Stimulated activated CD4-positive, alpha-beta T cell treated with anti-CD3 and anti-CD28 coated beads, Interleukin-12 subunit alpha, Interleukin-12 subunit beta, amount 100 ng/mL, for 4 hours (primary cell): ENCODE measurements at places on chromosomes 7 and 10.

- DNase-seq: no peak
These were observed 10.4 kb upstream of the ZNF22 start for GRCh38 chr10:44990302-44990655.

- no peak for DNase-seq
These were observed 176.9 kb downstream of the DNAJB6 start for GRCh38 chr7:157513682-157514081.

- DNase-seq: peak; percentile 39
These were observed 11.2 kb upstream of the SLC35B4 start for GRCh38 chr7:134327896-134328295.

DNA sequence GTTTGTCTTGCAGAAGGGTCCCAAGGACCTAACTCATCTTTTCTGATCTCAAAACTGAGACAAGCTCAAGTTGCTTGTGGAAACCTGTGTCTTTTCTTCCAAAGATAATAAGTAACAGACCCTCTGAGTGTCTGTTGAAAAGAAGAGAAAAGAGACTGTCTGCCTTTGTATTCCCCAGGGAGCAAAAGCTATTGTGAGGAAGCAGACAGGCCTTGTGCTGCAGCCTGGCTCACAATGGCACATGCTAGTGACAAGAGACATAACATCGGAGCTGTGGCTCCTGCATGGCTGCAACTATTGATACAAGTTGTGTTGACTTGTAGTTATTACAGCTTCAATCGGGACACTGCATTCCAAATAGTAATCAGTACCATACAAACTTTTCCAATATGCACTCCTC is 202.9 kb downstream of the DKK1 start:
- no peak for DNase-seq

GRCh38 chr10:48219194-48219593 is 55.3 kb downstream of the FRMPD2 start:
- DNase-seq: no peak

GRCh38 chr7:2524808-2525657 is 5.5 kb downstream of the LFNG start:
- DNase-seq: no peak

DNA sequence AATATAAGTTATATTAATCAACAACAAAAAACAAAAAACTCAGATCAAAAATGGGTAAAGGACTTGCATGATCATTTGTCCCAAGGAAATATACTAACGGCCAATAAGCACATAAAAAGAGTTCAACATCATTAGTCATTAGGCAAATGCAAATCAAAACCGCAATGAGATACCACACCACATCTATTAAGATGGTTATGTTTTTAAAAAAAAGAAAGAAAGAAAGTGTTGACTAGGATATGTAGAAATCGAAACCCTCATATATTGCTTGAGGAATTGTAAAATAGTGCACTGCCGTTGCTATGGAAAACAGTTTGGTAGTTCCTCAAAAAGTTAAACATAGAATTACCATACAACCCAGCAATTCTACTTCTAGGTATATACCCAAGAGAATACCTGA is 39.4 kb upstream of the CTNNA3 start:
- no peak for DNase-seq

GRCh38 chr7:120876922-120877321 is 19.0 kb upstream of the TSPAN12 start:
- no peak for DNase-seq

DNA sequence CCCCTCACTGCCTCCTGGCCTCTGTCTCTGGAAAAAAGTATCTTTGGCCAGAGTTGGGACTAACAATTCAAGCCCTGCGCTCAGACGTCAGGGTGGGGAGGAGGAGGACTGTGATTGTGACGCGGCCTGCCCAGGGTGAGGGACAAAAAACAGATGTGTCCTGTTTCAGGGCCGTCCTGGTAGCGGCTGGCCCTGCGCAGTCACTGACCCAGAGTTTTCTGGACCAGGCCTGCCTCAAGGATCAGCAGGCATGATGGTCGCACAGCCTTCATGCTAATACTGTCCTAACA is 110.1 kb downstream of the CYTH3 start:
- DNase-seq: no peak

- DNase-seq: no peak
These were observed 61.0 kb downstream of the CFAP46 start for GRCh38 chr10:132881186-132881920.

- DNase-seq: no peak
These were observed 443.2 kb upstream of the AKR1E2 start for GRCh38 chr10:4382811-4383210.

- no peak for DNase-seq
These were observed 11.3 kb downstream of the GPRIN2 start for GRCh38 chr10:46544989-46545791.

DNA sequence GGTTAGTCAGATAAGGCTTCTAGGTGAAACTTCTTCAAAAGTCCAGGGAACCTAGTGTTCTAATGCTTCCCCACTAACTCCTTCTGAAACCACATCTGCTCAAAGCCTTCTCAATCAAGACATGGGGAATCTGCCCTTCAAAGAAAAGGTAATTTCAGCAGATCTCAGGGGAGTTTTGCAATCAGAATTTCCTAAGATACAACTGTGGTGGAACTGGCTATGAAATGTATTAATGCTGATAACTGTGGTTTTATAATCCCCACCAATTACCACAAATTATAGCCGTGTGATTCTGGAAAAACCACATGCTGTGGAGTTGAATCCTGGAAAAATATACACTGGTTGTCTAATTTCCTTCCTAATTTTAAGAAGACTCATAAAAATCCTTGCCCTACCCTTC is 233.8 kb downstream of the SORCS1 start:
- no peak for DNase-seq

DNA sequence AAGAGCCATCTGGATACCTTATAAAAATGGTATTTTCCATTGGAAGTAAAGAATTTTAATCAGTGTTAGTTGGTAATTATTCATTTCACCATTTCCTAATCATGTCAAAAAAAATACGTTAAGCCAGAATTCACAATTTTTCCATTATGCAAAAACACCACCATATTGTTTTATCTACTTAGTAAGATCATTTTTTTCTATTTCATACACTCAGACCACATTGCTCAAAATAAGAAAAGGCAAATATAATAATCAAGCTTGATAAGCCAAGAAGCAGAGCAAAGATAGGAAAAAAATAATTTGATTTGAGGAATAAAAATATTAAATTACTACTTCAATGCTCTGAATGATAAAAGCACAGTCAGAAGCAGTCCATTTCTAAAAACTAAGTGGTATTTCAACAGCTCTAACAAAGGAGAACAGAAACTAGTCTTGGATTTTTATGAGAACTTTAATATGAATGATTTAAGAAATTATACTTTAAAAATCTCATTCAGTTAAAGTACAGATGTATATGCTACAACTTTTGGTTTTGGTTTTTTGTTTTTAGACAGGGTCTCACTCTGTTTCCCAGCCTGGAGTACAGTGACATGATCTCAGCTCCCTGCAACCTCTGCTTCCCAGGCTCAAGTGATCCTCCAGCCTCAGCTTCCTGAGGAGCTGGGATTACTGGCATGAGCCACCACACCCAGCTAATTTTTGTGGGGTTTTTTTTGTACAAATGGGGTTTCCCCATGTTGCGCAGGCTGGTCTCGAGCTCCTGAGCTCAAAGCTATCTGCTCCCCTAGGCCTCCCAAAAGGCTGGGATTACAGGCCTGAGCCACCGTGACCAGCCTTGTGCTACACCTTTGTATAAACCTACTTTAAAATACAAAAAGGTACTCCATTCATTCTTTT is 46.6 kb downstream of the LRRN3 start:
- peak; percentile 11 for DNase-seq

GRCh38 chr10:47222461-47222860 is 77.5 kb upstream of the GDF10 start:
- DNase-seq: no peak

- no peak for DNase-seq
These were observed 7.8 kb upstream of the TBX20 start for GRCh38 chr7:35261476-35262285.

DNA sequence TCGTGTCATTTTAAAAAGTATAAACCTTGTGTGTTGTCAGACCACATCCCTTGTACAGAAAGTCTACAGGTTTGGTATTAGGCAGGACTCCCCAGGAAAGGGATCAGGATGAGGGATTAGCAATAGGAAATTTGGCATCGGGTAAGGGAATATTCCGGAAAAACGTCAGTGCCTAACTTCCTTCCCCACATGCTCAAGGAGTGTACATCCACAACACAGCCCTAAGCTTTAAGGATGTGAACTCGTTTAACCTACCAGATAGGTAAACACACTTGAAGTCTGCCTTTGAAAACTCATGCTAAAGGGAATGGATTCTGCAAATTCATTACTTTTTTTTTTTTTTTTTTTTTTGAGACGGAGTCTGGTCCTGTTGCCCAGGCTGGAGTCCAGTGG is 194.9 kb downstream of the SKIDA1 start:
- DNase-seq: no peak

GRCh38 chr10:58588673-58589265 is 76.1 kb downstream of the BICC1 start:
- no peak for DNase-seq

DNA sequence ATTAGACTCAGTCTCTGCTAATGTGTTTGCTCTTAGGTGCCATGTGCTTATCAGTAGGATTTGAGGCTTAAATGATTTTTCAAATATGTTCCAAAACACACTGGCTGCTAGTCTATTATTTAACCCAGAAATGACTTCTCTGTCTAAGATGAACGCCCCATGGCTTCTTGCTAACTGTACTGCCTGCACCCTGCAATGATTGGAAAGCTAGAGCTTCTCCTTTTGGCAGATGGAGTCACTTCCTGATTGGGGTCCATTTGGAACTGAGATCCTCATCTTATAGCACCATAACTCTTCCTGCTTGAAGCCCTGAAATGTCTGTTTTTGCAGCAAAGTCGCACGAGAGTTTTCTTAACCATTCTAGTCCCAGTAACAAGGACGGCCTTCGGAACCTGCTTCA is 186.5 kb upstream of the ADO start:
- DNase-seq: no peak

DNA sequence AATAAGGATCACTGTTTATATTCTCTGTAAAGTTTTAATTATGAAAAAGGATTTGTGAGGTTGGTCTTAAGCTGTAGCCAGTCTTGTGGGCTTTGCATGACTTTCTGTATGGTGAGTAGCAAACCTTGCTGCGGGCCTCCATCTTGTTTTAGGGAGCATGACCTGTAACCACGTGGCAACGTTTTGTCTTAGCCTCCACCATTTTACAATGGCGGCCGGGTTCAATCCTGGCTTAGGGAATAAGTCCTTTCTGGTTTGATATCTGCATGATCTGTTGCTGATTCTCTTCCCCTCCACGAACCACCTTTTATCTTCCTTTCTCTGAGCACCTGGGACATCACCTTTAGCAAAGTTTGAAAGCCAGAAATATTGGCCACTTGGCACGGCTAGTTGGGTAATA is 32.5 kb upstream of the OPTN start:
- DNase-seq: no peak

GRCh38 chr7:104548861-104549260 is 220.5 kb downstream of the LHFPL3 start:
- DNase-seq: no peak

DNA sequence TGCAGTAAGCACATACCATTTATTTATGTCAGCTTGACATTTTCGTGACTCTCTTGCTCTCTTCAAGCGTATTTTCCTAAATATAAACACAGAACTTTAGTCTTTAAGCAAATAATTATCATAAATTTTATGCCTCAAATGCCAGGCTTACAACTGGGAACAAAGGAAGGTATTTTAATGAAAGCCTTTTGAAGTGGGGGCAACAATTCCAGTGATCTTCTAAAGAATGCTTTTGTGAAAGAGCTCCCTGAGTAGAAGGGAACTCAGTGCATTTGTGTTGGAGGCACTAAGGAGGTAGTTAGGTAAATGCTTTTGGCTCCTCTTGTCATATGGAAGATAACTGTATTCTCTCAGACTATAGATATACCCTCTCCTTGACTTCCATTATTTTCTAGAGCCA is 104.9 kb downstream of the VPS50 start:
- no peak for DNase-seq

DNA sequence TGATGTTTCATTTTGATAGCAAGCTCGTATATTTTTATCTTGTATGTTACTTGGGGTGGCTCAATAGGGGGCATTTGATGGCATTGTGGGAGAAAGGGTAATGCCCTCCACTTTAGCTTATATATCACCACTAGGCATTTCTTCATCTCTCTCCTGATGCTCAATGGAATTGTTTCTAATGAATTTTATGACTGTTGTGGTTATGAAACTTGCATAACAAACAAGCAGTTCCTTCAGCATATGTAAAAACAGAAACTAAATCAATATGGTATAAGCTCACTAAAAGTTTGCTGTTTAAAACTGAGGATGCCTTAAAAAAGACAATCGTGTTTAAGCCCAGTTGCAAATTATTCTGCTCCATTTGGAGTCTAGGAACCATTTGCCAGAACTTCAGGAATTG is 75.5 kb downstream of the CDK14 start:
- no peak for DNase-seq

- no peak for DNase-seq
These were observed 6.7 kb upstream of the GIMAP4 start for GRCh38 chr7:150560486-150560885.

GRCh38 chr7:90766814-90767564 is 170.9 kb downstream of the CDK14 start:
- DNase-seq: no peak

GRCh38 chr7:101235522-101235921 is 2.1 kb downstream of the CLDN15 start:
- DNase-seq: no peak

GRCh38 chr7:116150588-116150987 is 59.8 kb upstream of the TES start:
- DNase-seq: no peak

GRCh38 chr7:92466682-92467081 is 11.1 kb downstream of the ERVW-1 start:
- DNase-seq: no peak

- no peak for DNase-seq
These were observed 1107.2 kb downstream of the NRG3 start for GRCh38 chr10:82982110-82982608.

DNA sequence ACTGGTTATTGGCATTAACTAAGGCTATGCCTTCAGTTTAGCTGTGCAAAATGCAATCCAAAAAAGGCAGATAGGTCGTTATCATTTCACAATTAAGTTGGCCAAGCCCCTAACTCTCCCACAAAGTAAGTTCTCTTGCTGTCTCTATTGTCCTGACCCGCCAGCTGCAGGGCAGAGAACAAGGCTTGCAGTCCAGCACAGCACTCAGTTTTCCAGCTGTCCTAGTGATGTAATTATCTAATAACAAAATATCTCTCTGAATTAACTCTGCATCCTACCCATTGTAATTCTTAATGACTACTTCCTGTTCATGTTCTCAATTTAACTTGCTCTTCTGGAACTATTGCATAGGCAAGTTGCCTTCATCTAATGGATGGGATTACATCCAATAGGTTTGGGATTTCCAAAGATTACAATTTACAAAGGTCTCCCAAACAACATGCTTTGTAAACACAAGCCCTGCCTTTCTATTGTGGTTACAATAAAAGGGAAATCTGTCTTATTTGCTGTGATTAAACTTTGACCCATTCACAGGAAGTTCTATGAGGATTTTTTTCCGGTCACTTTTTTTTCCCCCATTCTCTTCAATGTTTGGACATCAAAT is 55.2 kb downstream of the CDK6 start:
- DNase-seq: no peak

- DNase-seq: no peak
These were observed 11.1 kb upstream of the ACSL5 start for GRCh38 chr10:112362833-112363232.

GRCh38 chr7:151398446-151399304 is 11.2 kb downstream of the WDR86 start:
- no peak for DNase-seq
